Astrocyte of the cerebellum (primary cell): ENCODE measurements at places on chromosomes 2 and 18.
A peak's percentile ranks its signal among the peaks of the same experiment; 100 is the strongest.

- peak; percentile 35 for DNase-seq
These were observed at the start of gene KCNF1 for GRCh38 chr2:10911291-10912075. Gene KCNF1, plus strand, starts transcription at chr2:10911934. Its CDS starts 493 bp downstream, at chr2:10912427.

DNA sequence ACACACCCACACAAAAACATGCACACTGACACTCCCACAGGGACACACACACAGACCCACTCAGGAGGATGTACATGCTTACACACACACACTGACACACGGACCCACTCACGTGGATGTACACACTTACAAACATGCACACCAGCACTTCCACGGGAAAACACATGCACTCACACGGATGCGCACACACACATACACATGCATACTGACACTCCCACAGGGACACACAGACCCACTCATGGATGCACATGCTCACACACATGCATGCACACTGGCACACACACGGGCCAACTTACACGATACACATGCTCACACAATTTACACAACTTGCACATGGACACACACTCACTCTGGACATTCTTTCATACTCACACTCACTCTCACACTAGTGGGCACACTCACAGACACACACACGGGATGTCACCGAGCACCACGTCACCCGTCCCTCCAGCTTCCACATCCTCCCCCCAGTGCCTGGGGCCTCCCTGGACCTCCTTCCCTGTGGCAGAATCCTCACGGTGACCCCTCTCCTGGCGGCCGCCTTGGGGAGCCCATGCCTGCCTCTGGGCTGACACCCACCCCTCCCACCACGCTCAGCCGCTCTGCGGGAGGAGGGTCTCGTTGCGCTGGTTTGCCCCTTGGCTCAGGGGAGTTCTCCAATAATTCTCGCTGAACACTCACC lies 58.5 kb downstream of the TWIST2 start:
- DNase-seq, result no peak

DNA sequence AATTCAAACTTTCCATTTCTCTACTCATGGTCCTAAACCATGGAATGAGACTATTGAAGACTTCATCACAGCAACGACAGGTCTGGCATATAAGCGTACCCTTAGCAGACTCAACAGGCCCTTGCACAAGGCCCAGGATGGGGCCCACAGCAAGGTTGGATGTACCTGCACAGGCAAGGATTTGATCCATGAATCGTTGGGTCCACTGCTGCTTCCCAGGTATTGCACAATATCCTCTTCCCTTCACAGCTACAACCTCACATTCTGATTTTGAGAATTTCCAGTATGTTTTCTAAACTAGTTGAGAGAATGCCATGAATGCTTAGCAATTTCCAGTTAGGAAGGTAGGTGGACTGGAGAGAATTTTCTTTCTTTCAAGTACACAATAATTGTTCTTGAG lies 515.8 kb downstream of the SUCLG1 start:
- DNase-seq, result no peak

DNA sequence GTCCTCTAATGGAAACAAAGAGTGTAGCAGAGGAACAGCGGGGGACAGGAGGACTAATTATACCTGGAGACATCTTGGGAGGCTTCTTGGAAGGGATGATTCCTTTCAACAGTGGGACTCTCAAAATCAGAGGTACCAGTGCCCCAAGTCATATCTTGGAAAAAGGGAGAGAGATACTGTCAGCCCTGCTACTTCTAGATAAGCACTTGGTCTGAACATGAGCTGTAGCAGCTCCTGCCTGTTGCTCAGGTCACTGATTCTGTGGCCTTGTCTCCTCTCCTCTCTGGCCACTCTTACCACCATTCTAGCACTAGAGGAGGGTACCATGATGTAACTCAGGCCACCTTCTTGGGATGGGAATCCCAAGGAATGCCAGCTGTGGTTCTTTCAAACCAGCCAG lies 54.5 kb downstream of the MFSD6 start:
- DNase-seq, result no peak

- peak; percentile 98 for DNase-seq
These were observed 47.5 kb upstream of the STAM2 start for GRCh38 chr2:152222975-152223637.

DNA sequence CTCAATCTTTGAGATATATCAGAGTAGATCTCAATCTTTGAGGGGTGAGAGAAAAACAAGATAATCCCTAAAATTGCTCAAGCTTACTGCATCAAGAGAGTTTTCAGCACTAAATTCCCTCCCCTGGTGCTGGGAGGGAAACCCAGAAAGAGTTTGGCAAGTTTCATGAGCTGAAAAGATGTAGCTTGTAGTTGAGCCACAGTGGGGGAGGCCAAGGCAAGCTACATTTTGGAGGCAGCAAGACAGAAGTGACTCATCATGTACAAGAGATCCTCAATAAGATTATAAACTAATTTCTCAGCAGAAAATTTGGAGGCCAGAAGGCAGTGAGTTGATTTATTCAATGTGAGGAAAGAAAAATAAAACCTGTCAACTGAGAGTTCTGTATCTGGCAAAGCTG lies 308.2 kb downstream of the PIEZO2 start:
- no peak for DNase-seq

DNA sequence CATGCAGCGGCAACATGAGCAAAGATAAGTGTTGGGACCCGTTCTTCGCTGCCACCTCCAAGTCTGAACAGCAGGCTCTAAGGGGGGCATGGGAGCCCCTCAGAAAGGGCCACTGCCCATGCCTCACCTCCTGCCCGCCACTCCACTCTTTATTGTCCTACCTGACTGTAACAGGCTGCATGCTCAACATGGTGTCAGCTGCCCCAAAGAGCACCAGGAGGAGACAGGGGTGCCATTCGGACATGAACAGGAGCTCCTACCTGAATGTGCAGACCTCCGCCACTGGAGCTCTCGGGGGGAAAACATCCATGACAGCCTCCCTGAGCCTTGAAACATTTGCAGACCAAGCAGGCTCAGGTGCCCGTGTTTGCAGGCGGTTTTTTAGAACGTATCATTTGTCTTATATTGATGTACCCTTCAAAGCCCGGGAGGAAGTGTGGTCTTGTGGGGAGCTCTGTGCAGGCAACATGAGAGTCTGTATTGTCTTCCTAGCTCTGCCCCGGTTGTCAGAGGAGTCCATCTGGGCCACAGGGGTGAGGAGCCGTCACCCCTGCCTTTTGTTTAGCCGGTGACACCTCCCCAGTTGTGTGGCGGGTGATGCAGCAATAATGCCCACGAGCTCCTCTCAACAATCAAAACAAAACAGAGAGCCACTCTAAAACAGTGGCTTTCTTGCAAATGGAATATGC lies 35.1 kb upstream of the CD8A start:
- no peak for DNase-seq

DNA sequence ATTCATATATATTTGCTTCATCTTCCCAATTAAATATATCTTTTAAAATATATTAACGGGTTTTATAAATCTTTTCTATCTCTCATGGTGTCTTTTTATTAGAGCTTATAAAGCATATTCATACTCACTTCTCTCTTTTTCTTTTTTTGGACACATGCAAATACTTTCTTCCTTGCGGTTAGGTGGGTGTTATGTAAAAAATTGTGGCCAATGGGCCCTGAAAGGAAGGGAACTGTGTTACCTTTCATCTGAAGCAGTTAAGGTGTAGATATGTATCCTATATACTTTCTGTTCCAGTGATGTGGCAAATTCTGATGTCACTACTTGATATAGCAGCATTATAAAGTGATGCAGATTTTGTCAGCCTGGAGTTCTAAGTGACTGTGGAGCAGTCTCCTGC lies 714.5 kb downstream of the PLCL1 start:
- no peak for DNase-seq

DNA sequence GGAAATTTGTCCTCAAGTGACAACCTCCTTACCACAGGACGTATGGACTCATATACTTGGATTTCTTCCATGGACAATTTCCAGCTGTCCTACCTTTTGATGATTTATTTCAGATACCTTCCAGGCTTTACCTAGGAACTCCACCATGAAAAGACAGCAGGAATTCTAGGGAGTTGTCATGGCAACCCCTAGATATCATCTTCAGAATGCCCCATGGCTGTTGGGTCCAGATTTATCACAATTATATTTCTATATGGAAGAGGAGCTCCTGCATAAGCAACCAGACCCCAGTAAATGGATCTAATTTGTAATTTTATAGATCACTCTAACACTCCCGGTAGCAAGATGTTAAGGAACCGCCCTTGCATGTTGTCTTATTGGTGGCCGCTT lies 102.3 kb upstream of the ZNF521 start:
- DNase-seq, result no peak

GRCh38 chr18:55323051-55323994 lies 264.7 kb downstream of the TCF4 start:
- DNase-seq, result no peak

GRCh38 chr2:162422894-162423293 lies 79.0 kb downstream of the GCA start:
- DNase-seq, result no peak

- no peak for DNase-seq
These were observed 221.8 kb downstream of the INSIG2 start for GRCh38 chr2:118309946-118310680.

DNA sequence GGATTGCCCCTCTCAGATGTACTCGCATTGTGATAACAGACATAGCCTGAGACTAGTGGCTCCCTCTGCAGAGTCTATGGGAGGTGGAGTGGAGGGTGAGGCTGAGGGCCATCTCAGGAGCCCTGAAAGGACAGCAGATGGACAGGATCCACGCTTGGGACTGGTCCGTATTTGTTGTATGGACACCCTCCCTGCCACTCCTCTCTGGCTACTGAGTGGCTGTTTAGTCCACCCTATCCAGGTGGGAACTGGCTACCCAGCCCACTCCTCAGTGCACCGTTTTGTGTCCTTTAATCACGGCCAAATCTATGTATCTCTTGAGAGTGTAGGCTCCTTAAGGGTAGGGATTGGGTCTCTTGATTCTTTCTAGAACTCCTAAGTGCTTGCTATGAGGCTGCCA lies 4.5 kb upstream of the GLI2 start:
- DNase-seq, result no peak

DNA sequence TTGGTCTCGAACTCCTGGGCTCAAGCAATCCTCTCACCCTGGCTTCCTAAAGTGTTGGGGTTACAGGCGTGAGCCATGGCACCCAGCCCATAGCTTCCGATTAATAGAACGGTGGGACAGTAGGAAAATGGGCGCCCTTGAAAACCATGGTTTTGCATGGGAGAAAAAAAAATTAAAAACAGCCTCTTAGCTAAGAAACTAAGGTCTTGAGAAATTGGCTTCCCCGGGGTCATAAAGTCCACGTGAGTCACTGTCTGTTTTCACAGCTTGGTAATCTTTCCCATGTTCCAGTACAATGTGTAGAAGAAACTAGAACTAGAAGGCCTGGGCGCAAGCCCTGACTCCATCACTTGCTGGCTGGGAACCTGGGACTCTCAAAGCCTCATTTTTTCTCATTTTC lies 20.7 kb downstream of the B3GNT2 start:
- peak; percentile 26 for DNase-seq
